ENCODE measurements at places on chromosomes 5 and 9.
A peak's percentile ranks its signal among the peaks of the same experiment; 100 is the strongest.

DNA sequence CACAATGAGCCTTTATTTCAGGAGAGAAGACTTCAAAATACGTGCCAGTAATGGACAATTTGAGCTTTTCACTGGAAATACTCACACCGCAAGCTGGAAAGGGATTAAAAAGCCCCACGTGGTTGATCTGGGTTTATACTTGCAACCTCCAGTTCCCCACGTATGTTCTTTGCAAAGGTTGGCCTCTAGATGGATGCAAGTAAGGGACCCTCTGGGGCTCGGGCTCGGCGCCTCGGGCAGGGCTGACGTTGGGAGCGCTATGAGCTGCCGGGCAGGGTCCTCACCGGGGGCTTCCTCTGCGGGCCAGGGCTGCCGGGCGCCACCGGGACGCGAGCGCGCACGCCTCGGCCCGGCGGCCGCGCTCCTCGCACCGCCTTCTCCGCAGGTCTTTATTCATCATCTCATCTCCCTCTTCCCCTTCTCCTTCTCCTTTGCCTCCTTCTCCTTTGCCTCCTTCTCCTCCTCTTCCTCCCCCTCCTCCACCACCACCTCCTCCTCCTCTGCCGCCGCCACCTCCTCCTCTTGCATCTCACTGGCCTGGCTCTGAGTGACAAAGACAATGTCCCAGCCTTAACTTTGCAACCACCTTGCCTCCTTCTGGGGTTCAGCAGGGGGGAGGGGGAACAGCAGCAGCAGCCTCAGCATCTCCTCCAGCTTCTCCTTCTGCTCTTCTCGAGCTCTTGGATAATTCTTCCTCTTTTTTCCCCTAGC is 701 bp upstream of the ZNF462 start:
- peak; percentile 73 for DNase-seq

- peak; percentile 75 for DNase-seq
These were observed 42.7 kb downstream of the LRRC70 start for GRCh38 chr5:62621280-62621679.

- no peak for DNase-seq
These were observed 140.2 kb upstream of the LPAR1 start for GRCh38 chr9:111178331-111179055.

- peak; percentile 33 for DNase-seq
These were observed 1.3 kb upstream of the TBC1D2 start for GRCh38 chr9:98256756-98257155.

DNA sequence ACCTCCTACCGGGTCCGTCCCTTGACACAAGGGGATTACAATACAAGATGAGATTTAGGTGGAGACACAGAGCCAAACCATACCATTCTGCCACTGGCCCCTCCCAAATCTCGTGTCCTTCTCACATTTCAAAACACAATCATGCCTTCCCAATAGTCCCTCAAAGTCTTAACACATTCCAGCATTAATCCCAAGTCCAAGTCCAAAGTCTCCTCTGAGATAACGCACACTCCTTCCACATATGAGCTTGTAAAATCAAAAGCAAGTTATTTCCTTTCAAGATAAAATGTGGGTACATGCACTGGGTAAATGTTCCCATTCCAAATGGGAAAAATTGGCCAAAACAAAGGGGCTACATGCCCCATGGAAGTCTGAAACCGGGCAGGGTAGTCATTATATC is 463.9 kb upstream of the CDH9 start:
- DNase-seq: no peak

- no peak for DNase-seq
These were observed 58.1 kb downstream of the MARCHF3 start for GRCh38 chr5:126972062-126972895.

GRCh38 chr9:129270903-129271431 is 92.9 kb upstream of the IER5L start:
- DNase-seq: peak; percentile 13

- no peak for DNase-seq
These were observed 2.2 kb upstream of the DNAJB5 start for GRCh38 chr9:34987160-34987901.

GRCh38 chr9:136179761-136180160 is 25.2 kb downstream of the LHX3 start:
- DNase-seq: no peak

GRCh38 chr9:92019658-92020057 is 69.6 kb upstream of the ROR2 start:
- DNase-seq: no peak

GRCh38 chr5:61438298-61438970 is 106.4 kb downstream of the ZSWIM6 start:
- no peak for DNase-seq

GRCh38 chr5:77356740-77357139 is 135.4 kb downstream of the WDR41 start:
- DNase-seq: no peak

DNA sequence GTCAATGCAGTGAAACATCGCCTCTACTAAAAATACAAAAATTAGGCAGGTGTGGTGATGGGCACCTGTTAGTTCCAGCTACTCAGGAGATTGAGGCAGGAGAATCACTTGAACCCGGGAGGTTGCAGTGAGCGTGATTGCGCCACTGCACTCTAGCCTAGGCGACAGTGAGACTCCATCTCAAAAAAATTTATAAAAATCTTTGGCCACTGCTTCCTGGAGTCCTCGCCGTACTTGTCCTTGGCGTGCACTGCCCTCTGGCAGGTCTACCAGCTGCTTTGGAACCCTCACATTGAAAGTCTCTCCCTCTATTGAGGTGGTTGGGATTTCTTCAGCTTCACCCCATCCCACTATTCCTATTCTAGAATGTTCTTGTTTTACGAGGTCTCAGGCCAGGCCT is 25.0 kb downstream of the DYNC2I2 start:
- no peak for DNase-seq

DNA sequence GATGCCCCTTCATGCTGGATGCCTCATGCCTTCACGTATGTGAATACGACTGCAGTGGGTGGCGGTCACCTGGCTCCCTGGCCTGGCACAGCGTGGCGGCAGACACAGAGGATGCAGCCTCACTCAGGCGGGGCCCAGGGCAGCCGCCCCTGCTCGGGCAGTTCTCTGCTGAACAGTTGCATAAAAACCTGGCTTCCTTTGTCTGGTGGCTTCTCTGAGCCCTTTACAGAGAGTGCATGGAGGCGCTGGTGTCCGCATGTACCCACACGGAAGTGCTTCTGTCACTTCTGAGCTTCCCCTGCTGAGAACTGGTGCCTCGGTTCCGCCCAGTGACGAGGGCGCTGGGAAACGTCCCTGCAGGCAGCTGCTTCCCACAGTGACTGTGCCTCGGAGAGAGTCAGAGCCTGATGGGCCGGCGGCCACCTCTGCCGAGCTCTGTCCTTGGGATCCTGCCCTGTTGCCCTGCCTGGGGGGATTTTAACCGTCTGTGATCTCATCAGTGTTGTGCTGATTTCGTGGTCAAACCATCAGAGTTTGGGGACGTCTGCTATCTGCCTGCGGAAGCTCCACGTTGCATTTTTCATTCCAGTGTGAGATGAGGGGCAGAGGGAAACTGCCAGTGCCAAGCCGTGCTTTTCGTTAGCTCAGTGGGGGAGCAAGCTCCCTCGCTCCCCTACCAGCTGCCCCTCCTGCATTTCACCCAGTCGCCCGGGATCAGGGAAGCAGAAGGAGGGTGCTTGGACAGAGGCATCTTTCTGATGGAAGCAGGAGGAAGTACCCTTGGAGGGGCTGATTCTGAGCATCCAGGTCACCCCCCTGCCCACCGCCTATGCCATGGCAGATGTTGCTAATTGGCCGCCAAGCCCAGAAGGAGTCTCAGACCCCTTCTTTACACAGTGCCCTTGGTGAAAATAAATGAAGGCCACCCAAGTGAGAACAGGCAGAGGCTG is 153.0 kb upstream of the COL5A1 start:
- no peak for DNase-seq

DNA sequence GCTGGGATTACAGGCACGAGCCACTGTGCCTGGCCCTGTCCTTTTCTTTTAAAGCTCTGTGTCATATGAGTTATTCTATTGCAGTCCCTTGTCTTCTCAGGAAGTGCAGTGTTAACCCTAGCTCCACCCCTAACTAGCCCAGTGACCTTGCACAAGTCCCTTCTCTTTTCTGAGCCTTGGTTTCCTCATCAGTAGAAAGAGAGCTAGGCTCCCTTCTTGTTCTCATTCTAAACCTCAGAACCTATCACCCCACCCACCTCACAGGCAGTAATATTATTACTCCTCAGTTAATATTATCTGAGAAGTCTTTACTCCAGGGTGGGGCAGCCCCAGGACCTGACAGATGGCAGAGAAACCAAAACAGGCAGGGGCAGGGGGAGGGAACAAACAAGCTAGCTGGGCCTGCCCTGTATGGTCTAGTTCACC is 7.2 kb downstream of the CYFIP2 start:
- DNase-seq: no peak

DNA sequence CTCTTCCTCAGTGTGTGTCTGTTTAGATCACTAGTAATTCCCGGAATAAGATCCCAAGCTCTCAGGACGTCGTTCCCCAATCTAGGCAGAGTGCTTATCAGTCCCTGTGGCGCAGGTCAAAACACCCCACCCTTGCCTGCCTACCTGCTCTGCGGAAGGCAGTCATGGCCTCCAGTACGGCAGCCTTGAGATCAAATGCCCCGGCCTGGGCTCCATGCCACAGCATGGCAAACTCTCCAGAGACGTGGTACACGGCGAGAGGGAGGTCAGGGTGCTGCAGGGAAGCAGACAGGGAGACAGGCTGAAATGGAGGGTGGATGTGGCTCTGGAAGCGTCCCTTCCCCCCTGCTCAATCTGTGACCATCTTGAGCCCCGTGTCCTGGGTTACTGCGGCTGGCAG is 12.0 kb upstream of the HDHD3 start:
- DNase-seq: peak; percentile 18

- DNase-seq: peak; percentile 52
These were observed 73.3 kb upstream of the TBCA start for GRCh38 chr5:77849308-77849900.

GRCh38 chr9:16060436-16061129 is 507.7 kb downstream of the CCDC171 start:
- DNase-seq: peak; percentile 28

- DNase-seq: peak; percentile 68
These were observed 1.2 kb downstream of the ARRDC3 start for GRCh38 chr5:91381774-91382359.

GRCh38 chr5:145062280-145063062 is 772.7 kb downstream of the PRELID2 start:
- DNase-seq: no peak

GRCh38 chr5:135223891-135224625 is 175.0 kb downstream of the MACROH2A1 start:
- DNase-seq: no peak

- DNase-seq: no peak
These were observed 34.6 kb upstream of the NDFIP1 start for GRCh38 chr5:142074006-142074405.

DNA sequence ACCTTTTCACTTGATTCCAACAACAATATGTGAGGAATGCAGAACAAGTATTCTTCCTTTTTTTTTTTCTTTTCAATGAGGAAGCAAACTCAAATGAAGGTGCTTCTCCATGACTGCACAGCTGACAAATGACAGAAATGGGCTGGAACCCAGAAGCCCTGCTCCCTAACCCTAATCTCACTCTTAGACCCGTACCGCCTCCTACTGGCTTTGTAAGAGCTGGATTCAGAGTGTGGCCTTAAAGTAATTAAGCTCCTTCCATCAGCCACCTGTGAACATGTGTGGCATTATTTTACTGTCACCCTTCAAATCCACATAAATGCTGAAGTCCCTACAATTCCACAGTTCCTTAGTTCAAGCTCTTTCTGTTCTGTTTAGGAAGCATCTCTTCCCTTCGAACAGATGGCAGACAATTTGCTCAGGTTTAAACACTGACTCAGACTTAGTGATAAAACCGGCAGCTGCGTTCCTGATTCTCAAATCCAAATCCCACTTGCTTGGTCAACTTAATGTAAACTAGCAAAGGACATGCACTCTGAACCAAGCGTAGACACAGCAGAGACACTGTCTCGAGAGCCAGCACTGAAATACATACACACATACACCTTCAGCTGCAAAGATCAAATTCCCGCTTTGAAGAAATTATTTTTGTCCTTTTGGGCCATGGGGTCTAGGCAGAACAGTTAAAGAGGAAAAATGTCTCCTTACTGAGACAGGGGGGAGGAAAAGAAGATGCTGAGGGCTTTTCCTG is 316.7 kb upstream of the TLE4 start:
- peak; percentile 54 for DNase-seq

DNA sequence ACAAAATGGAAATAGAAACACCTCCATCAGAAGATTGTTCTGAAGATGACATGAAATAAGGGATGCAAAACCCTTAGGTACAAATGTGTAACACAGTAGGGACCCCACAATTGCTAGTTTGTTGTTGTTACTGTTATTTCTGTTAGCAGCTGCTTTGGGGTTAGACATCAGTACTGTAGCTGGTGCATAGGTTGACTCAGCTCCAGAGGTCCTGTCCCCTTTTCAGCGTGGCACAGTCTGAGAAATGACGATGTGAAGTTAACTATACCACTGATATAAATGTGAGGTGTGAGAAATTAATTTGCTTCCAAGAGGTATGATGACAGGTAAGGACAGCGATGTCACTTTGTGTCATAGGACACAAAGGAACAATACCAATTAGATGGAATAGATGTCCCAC is 384.6 kb upstream of the KLF4 start:
- DNase-seq: no peak

DNA sequence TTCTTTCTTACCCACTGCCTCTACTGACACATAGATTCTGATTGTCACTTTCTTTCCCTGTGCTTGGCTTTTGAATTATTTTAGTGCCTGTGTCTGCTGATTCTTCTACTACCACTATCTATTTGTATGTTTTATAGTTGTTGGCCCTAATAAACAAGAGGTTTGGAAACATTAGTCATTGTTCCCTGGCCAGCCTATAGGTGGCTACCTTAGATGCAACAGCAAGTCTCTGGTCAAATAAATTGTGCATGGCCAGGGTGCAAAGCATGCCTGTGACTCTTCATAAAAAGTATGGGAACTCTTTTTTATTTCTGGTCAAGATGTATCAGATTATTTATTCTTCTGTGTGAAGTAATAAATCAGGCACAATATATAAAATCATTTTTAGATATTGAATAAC is 124.4 kb downstream of the PLK2 start:
- DNase-seq: no peak

DNA sequence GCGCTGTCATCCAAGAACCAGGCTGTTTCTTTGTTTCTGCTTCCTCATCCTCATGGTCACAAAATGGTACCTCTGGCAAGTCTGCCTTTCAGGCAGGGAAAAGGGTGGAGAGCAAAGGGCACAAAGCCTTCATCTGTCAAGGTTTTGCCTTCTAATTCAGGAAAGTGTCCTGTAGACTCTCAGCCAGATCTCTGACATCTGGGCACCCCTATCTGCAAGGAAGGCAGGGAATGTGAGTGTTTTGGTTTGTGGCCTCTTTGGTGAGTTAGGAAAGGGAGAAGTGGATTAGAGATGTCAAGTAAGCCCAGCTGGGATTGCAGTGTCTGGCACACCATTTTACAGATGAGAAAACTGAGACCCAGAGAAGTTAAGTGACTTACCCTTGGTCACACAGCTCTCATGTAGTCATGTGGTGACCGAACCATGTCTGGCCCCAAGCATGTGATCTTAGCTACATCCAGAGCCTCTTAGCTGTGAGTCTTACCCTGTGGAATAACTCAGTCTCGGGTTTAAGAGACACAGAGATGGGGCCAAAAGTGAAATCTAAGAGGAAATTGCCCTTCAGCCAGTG is 115.6 kb upstream of the SAP30L start:
- DNase-seq: no peak

GRCh38 chr5:169333518-169333917 is 32.6 kb upstream of the SLIT3 start:
- DNase-seq: no peak
